Pericardium fibroblast (primary cell): ENCODE measurements at places on chromosomes 11 and 22. TPM values are rescaled to one million over a fixed set of nuclear protein-coding genes. Genes with fewer than 3 reads are reported as not detected.

PRR33 gene
- total RNA-seq, result not detected in 2 replicates

OR8D2 gene
- not detected in 2 replicates for total RNA-seq

PKDREJ gene
- total RNA-seq, result under 0.01 TPM in 1 of 2 replicates, not detected in the other

HTR3A gene
- not detected in 2 replicates for total RNA-seq

OR8J3 gene
- not detected in 2 replicates for total RNA-seq

TLCD5 gene
- total RNA-seq, result 3.0 and 6.6 TPM in 2 replicates

MISFA gene
- not detected in 2 replicates for total RNA-seq

TRIM49D2 gene
- total RNA-seq, result not detected in 2 replicates

C1QTNF4 gene
- 0.60 and 0.70 TPM in 2 replicates for total RNA-seq

ALDH3B1 gene
- 26.4 and 46.8 TPM in 2 replicates for total RNA-seq

APLNR gene
- total RNA-seq, result 3.4 TPM in 1 of 2 replicates, not detected in the other

WNT7B gene
- under 0.01 TPM in 1 of 2 replicates, not detected in the other for total RNA-seq

UEVLD gene
- total RNA-seq, result 11.9 and 17.9 TPM in 2 replicates

FIBIN gene
- total RNA-seq, result 61.7 and 80.4 TPM in 2 replicates

FAM118B gene
- 16.6 and 33.6 TPM in 2 replicates for total RNA-seq

AIFM3 gene
- total RNA-seq, result 0.17 and 1.1 TPM in 2 replicates

NPAS4 gene
- under 0.01 TPM in 1 of 2 replicates, not detected in the other for total RNA-seq

BLID gene
- total RNA-seq, result 0.93 TPM in 1 of 2 replicates, not detected in the other

SCN2B gene
- total RNA-seq, result 0.09 TPM in 1 of 2 replicates, not detected in the other

SEC14L3 gene
- not detected in 2 replicates for total RNA-seq

BEST1 gene
- total RNA-seq, result 1.5 and 3.7 TPM in 2 replicates

BIRC3 gene
- under 0.01 and 0.12 TPM in 2 replicates for total RNA-seq

POU2AF2 gene
- not detected in 2 replicates for total RNA-seq

TRPC6 gene
- total RNA-seq, result 0.43 and 0.82 TPM in 2 replicates

DGAT2 gene
- 0.70 and 8.5 TPM in 2 replicates for total RNA-seq

CD3E gene
- total RNA-seq, result not detected in 2 replicates

RAG1 gene
- 0.12 and 0.43 TPM in 2 replicates for total RNA-seq

OR8G1 gene
- total RNA-seq, result not detected in 2 replicates

PHOX2A gene
- not detected in 2 replicates for total RNA-seq

A4GALT gene
- 27.2 and 30.9 TPM in 2 replicates for total RNA-seq

CASP5 gene
- total RNA-seq, result not detected in 2 replicates

MMP1 gene
- total RNA-seq, result 0.82 and 8.6 TPM in 2 replicates

MN1 gene
- 37.7 and 43.8 TPM in 2 replicates for total RNA-seq

OR51G1 gene
- not detected in 2 replicates for total RNA-seq

NXPE2 gene
- 0.26 TPM in 1 of 2 replicates, not detected in the other for total RNA-seq

MED19 gene
- total RNA-seq, result 18.6 and 26.7 TPM in 2 replicates

POTEH gene
- not detected in 2 replicates for total RNA-seq

PYGM gene
- 5.4 and 15.3 TPM in 2 replicates for total RNA-seq

APOA4 gene
- not detected in 2 replicates for total RNA-seq

PHETA2 gene
- total RNA-seq, result 14.6 and 25.0 TPM in 2 replicates

HEPACAM gene
- not detected in 2 replicates for total RNA-seq

CD248 gene
- 500 and 529 TPM in 2 replicates for total RNA-seq

NXPE1 gene
- not detected in 2 replicates for total RNA-seq

SLC17A6 gene
- total RNA-seq, result not detected in 2 replicates

RIBC2 gene
- total RNA-seq, result not detected in 2 replicates
